ENCODE measurements at places on chromosomes 16 and 17.

DNA sequence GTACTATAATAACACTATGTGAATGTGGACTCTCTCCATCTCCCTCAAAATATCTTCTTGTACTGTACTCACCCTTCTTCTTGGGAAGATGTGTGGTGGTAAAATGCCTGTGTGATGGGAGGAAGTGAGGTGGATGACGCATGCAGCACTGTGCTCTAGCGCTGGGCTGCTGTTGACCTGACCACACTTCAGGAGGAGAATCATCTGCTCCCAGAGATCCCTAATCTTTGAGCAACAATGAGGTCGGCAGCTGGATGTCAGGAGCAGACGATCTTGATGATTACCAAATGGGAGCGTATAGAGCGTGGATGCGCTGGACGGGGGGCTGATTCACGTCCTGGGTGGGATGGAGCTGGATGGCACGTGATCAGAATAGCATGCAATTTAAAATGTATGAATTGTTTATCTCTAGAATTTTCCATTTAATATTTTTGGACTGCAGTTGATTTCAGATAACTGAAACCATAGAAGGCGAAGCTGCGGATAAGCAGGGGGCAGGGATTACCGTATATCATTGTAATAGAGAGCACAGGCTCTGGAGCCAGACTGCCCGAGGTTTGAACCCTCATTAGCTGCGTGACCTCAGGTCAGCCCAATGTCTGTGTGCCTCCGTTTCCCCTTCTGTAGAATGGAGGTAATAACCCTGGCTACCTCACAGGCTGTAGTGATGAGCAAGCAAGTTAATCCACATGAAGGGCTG lies 23.7 kb upstream of the CYLD start:
- DNase-seq = no peak

- no peak for DNase-seq
Observed at GRCh38 chr16:75763204-75763603, 36.9 kb upstream of the CPHXL start.

GRCh38 chr17:4003501-4004421 lies 39.5 kb upstream of the ATP2A3 start:
- no peak for DNase-seq

DNA sequence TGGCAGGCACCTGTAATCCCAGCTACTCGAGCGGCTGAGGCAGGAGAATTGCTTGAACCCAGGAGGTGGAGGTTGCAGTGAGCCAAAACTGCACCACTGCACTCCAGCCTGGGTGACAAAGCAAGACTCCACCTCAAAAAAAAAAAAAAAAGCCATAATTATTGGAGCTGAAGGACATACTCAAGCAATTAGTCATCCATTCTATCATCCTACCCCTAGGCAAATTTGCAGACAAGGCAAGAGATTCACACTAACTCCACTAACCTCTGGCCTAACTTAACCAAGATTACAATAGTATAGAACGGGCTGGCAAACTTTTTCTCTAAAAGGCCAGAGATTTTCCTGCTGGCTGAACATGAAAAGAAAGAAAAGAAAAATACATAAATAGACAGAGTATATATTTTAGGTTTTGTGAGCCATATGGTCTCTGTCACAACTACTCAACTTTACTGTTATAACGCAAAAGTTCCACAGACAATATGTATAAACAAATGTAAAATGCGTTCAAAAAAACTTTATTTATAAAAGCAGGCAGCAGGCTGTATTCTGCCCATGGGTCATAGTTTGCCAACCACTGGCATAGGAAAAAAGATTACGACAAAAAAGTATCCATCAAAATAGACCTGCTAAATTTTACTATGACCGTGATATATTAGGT lies 29.7 kb downstream of the BRIP1 start:
- no peak for DNase-seq

DNA sequence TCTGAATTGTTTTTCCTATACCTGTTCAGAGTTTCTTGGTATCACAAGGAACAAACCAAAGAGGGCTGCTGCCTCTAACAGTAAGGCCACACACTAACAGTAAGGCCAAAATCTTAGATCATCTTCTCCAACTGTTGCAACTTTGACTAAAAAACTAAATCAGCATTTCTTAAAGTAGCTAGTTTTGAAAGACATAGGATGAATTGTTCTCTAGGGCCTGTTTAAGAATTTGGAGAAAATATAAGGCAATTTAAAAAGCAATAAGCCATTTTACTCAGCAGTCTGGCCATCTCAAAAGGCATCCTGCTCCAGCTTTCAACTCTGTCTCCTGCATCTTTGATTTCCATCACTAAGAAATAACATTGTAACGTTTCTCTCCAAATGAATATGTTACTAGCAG lies 105.0 kb upstream of the MON1B start:
- DNase-seq = no peak

GRCh38 chr17:8806253-8806925 lies 7.2 kb upstream of the MFSD6L start:
- DNase-seq = no peak

DNA sequence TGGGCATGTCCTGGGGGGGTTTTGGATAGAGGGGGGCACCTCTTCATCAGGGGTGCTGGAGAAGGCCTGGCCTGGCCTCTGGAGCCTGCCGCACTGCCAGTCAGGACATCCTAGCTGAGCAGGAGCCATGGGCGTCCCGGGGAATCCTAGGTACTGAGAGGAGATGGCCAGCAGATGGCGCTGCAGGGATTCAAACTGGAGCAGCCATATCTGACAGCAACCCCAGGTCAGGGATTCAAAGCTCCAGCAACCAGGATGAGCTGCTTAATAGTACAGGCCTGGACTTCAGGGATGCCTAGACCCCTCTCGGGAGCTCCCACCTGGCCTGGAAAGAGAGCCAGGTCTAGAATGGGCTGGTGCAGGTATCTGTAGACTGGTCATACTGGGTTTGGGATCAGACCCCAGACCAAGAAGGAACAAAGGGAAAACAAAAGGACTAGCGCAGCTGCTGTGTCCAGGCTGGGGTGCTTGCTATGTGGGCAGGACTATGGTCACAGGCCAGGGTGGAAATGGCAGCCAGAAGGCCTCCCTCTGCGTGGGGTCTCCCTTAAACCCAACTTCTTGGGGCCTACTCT lies 306.9 kb upstream of the RBFOX1 start:
- peak; percentile 79 for DNase-seq

- DNase-seq = no peak
Observed at GRCh38 chr17:7830616-7831015, 3.4 kb upstream of the KDM6B start.

DNA sequence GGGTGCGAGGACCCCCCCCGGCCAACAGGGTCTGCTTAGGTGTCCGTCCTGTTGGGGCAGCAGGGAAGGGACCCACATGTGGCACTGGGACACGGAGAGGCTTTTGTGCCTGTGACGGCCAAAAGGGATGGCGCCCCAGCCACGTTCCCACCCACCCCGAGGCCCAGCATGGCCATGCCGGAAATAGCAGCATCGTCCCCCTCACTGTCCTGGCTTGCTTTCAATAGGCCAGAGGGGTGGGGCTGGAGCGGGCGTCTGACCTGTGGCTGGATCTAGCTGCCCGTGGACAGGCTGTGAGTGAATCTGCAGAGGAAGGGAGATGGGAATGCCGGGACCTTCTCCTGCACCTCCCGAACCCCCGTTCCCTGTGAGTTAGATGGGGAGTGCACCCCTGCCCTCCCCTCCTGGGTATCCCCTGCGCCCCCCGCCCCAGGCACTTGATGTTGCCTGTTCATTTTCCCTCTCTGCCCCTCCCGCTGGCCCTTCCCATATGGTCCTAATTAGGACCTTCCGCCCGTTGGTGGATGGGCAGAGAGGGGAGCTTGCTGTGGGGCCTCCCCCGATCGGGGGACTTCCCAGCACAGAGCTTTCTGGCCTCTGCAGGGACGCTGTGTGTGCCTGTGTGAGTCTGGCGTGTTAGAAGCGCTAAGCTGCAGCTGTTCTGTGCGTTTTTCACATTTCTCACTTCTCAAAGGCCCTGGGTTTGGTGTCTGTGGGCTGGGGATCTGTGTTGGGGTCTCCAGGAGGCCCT lies 292.8 kb downstream of the SEC14L1 start:
- DNase-seq = no peak

DNA sequence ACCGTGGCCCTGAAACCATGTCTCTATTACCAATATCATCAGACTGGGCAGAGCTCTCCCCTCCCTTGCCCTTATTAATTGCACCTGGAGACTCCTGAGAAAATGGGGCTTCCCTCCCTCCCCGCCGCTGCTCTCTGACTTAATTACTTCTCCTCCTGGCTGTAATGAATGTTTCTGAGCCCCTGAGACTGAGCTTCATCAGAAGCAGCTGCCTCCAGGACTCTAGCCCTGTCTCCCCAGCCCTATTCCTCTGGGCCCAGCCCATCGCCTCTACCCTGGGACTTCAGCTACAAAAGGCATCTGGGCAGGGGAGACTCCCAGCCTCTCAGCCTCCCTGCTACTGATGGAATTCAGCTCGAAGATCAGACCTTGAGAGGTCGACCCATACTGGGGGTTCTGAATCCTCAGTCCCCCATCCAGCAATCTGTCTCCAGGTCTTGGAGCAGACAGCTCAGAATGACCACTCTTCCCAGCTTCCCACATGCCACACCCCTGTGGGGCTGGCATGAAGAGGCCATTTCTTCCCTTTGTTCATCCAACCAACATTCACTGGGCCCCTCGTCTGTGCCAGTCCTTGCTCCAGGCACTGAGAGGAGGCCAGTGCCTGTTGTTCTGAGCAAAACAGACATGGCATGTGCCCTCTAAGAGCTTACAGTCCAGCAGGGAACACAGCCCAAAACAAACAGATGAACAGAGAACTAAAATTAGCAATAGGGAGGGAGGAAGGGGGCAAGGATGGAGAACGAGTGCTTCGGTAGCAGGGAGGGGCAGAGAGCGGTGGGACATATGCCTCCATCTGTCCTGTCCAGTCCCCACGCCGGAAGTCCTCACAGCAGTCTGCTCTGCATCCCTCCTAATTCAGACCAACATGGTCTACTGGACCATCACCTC lies 17.0 kb upstream of the NAGS start:
- DNase-seq = peak; percentile 52

DNA sequence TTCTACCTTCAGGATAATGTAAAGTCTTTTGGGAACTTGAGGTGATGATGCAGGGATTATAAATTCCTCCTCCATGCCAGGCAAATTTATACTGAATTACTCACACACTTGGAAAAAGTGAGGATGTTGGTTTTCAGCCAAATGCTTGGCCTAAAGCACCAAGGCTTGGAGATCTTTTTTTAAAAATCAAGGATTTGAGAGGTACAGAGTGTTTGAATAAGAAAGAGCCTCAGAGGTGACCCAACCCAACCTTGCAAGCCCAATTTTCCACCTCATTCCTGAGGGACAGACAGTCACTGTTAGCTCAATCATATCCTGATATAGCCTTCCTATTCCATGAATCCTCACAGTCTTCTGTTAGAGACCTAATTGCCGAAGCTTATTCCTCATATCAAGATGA lies 14.0 kb downstream of the GRIN2A start:
- DNase-seq = no peak

- DNase-seq = peak; percentile 47
Observed at GRCh38 chr16:86882586-86883280, 304.4 kb downstream of the FOXL1 start.

- no peak for DNase-seq
Observed at GRCh38 chr16:23072769-23073549, 76.3 kb downstream of the USP31 start.

DNA sequence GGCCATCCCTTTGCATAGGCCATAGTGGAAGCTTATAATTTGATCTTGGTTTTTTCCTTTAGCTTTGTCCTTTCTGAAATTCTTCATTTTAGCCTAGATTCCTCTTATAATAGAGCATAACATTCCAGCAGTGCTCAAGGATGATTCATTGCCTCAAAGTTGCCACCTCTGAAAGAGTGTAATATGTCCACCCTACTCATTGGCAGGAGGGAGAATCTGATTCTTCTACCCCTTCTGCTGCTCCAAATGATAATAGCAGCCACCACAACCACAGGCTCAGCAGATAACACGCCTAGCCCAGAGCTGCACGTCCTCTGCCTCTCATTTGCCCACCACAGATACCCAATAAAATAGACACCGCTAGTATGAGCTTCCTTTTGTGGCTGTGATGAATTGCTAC lies 337.4 kb upstream of the HSBP1 start:
- no peak for DNase-seq

- DNase-seq = no peak
Observed at GRCh38 chr16:29111421-29111820, 126.6 kb downstream of the LAT start.

- DNase-seq = no peak
Observed at GRCh38 chr16:22063888-22064467, 28.4 kb upstream of the VWA3A start.

GRCh38 chr17:74569020-74570003 lies 2.0 kb upstream of the CD300H start:
- DNase-seq = no peak

DNA sequence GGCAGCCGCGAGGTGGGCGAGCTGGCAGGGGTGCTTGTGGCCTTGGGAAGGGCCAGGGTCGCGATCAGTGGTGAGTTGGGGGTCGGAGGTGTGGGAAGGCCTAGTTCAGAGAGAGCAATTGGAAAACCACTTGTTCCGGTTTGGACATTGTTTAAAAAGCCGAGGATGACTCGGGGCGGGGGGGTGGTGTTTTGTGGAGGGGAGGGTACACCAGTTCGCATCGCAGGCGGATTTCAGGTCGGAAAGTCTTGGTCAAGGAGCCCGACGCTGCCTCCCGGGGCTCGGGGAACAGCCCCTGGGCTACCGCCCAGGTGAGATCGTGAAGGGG lies 66.4 kb downstream of the KPNA2 start:
- DNase-seq = no peak

- DNase-seq = no peak
Observed at GRCh38 chr17:72560303-72561247, 439.8 kb downstream of the SOX9 start.

- DNase-seq = no peak
Observed at GRCh38 chr16:49860593-49860992, 4.7 kb upstream of the ZNF423 start.

GRCh38 chr16:3864562-3864961 lies 16.0 kb downstream of the CREBBP start:
- DNase-seq = no peak

GRCh38 chr16:57667526-57668262 lies 412 bp upstream of the ADGRG3 start:
- no peak for DNase-seq

DNA sequence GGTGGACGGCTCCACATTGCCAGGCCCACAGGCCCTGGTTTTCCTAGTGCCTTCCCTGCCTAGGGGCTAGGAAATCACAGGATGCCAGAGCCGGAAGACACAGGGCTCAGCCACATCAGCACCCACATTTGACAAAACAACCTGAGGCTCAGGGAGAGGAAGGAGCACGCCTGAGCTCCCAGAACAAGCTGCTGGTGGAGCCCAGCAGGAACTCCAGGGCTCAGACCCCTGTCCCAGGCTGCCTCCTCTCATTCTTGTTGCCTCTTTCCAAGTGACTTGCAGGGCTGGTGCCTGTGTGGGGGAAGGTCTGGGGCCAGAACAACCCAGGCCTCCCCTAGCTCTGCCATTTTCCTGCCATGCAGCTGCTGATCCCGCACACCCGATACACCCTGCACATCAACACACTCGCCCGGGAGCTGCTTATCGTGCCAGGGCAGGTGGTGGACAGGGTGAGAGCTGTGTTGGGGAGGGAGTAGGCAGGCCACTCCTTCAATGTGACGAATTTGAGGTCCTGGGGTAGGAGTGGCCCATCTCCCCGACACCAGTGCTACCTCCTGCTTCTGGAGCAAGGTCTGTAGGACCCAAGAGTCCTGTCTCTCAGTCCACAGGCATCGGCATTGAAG lies 7.6 kb downstream of the ALOX15B start:
- no peak for DNase-seq

GRCh38 chr17:66834919-66835454 lies at the start of gene CACNG5:
TSS of gene CACNG5 (plus strand) at chr17:66835117. CDS start at chr17:66877333, 42,216 bp downstream.
- DNase-seq = no peak

- no peak for DNase-seq
Observed at GRCh38 chr16:46732561-46732960, 15.6 kb downstream of the MYLK3 start.

Data from posterior cingulate gyrus (tissue), 11 donors.